GM23338 (cell line): ENCODE measurements at places on chromosomes 7 and 10. TPM values are rescaled to one million over a fixed set of nuclear protein-coding genes. Genes with fewer than 3 reads are reported as not detected.
A peak's percentile ranks its signal among the peaks of the same experiment; 100 is the strongest.

DNA sequence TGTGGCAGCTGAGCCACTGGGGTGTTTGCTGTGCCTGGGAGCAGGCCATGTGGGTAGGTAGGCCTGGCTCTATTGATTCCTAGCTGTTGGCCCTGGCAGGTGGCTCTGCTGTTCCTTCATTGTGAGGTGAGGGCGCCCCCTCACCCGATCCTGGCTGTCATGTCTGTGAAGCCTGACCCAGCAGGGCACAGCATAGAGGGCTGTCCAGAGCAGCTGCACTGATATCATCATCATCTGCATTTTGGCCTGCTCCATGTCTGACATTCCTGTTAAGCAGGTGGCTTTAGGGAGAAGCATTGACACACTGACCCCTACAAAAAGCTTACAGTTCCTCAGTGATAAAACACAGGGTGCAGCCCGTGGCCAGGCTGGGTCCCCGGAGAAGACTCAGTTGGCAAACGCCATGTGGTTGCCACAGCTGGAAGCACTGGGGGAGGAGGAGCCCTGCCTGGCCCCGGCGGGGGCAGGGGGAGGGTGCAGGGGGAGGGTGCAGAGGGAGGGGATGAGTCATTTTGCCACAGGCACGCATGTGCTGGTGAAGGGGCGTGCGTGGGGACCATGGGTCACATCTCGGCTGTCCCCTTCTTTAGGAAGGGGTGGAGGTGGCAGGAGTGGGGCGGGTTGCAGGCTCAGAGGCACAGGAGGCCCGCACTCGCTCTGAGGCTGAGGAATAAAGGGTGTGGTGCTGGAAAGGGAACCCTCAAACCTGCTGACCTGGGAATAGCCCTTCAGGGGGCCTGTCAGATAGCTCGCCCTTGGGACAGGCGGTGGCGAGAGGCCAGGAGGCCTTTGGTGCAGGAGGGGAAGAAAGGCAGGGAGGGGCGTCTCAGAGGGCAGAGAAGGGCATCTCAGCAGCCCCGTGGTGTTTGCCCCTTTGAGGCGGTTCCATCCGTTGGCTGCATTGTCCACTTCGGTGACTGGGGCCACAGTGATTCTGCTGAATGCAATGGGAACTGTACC is 31.6 kb downstream of the IKZF1 start:
- DNase-seq = no peak

The GRID1 gene
- 0.14 and 0.82 TPM in 2 replicates for total RNA-seq

DNA sequence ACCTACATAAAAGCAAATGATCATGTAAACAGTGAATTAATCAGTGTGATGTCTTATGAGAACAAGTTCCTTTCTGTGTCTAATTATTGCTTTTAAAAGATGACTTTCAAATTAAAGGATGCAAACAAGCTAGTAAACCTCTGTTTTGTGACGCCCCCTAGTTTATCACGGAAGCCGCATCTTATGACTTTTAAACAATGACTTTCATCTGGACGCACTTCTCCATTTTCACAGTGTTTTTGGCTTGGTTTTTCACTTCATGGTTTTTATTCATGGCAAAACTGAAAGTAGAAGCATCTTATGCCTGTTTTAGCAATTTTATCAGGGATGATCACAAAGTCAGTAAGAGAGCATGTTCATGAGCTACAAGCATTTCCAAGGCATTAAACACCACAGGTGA is 35.0 kb downstream of the ITGA8 start:
- DNase-seq = no peak

GRCh38 chr7:123608991-123609882 is 7.6 kb downstream of the ASB15 start:
- DNase-seq = no peak

DNA sequence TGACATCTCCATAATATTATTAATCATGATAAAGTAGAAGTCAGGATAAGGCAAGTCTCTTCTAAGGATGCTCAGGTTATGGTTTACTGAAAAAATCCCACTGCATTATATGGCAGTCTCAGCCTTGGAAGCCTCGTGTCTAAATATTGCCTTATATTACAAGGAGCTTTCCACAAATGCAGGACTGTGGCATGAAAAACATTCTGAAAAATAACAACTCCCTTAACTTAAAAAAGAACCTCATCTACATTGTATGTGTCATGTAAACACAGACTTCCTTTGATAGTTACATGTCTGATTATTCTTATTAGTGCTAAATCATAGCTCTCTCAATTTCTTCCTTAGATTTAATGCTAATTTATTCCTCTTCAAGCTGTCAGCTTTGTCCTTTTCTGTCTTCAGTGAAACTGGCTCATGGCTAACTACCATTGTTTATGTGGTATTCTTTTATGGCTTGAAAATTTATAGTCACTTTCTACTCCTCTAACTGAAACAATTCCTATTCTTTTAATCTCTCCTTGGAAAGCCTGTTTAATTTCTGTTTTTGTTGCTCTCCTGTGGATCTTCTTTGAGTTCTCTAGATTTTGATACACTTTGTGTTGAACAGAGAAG is 156.1 kb downstream of the KIF20B start:
- no peak for DNase-seq

GRCh38 chr10:76942628-76943416 is 694.8 kb downstream of the KCNMA1 start:
- no peak for DNase-seq

- DNase-seq = no peak
Measured at GRCh38 chr7:57449904-57450303, at the start of gene ZNF716. TSS of gene ZNF716 (plus strand) at chr7:57450177. CDS start at chr7:57450289, 112 bp downstream.

GRCh38 chr10:90998733-90999511 is 78.0 kb upstream of the ANKRD1 start:
- no peak for DNase-seq

DNA sequence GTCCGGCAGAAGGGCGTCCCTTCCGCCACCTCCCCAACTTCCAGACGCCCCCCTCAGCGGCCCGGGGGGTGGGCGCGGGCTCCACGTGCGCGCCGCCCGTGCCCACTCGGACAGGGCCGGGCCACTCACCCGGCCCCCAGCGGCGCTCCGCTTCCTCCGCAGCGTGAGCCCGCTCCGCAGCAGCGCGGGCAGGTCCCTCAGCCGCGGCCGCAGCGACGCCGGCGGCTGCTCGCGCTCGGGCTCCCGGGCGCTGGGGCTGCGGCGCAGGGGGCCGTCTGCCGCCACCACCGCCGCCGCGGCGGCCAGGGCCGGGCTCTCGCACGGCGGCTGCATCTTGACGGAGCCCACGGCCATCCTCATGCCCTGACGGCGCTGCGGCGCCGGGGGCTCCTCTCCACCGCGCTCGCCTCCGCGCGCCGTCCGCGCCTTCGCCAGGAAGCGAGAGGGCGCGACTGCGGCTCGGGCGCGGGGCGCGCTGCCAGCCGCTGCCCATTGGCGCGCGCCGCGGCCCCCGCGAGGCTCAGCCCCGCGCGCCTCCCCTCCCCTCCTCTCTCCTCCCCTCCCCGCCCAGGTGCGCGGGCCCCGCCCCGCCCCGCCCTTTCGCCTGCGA is at the start of gene RAPGEF5:
Gene RAPGEF5, minus strand, starts transcription at position 454 of the 610 bp plus-strand sequence. Its CDS starts 94 bp downstream, at position 360.
- peak; percentile 68 for DNase-seq

The ATP6V0A4 gene
- 0.35 and 1.3 TPM in 2 replicates for total RNA-seq

- DNase-seq = no peak
Measured at GRCh38 chr7:51123322-51124019, 193.1 kb downstream of the COBL start.

- no peak for DNase-seq
Measured at GRCh38 chr7:65390588-65390987, 16.9 kb downstream of the ZNF92 start.

DNA sequence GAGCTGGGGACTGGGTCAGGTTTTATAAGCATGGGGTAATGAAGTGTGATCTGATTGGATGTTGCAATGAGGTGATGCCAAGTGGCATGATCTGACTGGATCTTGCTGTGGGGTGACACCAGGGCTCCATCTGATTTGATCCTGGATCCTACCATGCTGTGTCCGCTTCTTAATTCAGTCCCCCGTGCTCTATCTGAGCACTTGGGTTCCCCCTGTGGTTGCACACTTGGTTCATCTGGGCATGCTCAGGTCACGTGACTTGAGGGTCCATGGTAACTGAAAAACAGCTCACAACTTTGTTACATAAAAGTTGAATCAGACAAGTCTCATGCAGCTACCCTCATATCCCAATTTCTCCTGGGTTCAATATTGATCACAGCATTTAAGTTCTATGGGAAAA is 448.6 kb upstream of the NRP1 start:
- no peak for DNase-seq

DNA sequence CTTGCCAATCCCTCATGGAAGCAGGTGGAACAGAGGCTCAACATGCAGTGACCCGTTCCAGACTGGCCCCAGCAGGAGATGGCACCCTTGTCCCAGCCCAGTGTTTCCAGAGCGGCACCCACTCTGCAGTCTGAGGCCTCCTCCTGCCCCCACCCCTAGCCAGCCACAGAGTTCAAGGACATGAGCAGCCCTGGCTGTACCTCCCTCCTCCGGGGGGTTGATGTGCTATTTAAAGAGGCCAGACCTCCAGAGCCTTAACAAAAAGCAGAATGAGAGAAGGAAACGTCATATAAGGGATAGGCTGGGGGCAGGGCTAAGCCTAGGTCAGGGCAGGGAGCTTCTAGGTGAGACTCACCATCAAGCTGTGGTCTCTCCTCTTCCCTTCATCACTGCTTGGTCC is 115.7 kb upstream of the NANOS1 start:
- no peak for DNase-seq

The TMEM196 gene
- total RNA-seq = not detected in 2 replicates

The ATG9B gene
- total RNA-seq = 1.2 and 2.2 TPM in 2 replicates

The SPAM1 gene
- total RNA-seq = not detected in 2 replicates

DNA sequence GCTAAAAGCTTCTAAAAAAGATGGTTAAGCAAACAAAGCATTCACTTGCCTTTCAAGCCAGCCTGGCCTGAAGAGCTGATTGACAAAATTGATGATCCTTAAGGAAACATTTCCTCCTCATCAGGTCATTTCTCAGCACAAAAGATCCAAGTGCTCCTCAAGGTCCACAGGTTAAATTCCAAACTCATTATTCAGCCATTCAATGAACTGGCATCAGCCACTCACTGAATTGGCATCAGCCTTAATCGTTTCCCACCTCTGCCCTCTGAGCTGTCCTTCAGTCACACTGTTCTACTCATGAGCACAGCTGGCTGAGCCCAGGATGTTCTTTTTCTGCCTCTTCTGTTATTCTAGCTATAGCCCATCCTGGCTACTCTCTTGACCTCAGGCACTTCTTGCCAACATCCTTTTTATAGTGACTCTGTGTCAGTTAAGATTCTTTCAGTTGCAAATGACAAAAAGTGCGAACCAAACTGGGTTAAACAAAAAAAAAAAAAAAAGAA is 147.5 kb downstream of the RAB11FIP2 start:
- no peak for DNase-seq

The SPDYE1 gene
- not detected in 2 replicates for total RNA-seq

GRCh38 chr7:122425731-122426130 is 121.2 kb upstream of the FEZF1 start:
- DNase-seq = no peak

The C10orf53 gene
- not detected in 2 replicates for total RNA-seq

The SVIL gene
- 7.8 and 8.8 TPM in 2 replicates for total RNA-seq

The CHAT gene
- total RNA-seq = not detected in 2 replicates

- peak; percentile 40 for DNase-seq
Measured at GRCh38 chr7:30348083-30348560, 63.7 kb downstream of the ZNRF2 start.

GRCh38 chr10:72689660-72690059 is 2.3 kb upstream of the MCU start:
- no peak for DNase-seq

- no peak for DNase-seq
Measured at GRCh38 chr7:4169455-4169854, 512.6 kb upstream of the FOXK1 start.

The SH2D4B gene
- total RNA-seq = not detected in 2 replicates

- DNase-seq = no peak
Measured at GRCh38 chr7:45591101-45591906, 17.1 kb downstream of the ADCY1 start.

The KAZALD1 gene
- 1.2 and 1.3 TPM in 2 replicates for total RNA-seq

The NPY4R gene
- total RNA-seq = not detected in 2 replicates

DNA sequence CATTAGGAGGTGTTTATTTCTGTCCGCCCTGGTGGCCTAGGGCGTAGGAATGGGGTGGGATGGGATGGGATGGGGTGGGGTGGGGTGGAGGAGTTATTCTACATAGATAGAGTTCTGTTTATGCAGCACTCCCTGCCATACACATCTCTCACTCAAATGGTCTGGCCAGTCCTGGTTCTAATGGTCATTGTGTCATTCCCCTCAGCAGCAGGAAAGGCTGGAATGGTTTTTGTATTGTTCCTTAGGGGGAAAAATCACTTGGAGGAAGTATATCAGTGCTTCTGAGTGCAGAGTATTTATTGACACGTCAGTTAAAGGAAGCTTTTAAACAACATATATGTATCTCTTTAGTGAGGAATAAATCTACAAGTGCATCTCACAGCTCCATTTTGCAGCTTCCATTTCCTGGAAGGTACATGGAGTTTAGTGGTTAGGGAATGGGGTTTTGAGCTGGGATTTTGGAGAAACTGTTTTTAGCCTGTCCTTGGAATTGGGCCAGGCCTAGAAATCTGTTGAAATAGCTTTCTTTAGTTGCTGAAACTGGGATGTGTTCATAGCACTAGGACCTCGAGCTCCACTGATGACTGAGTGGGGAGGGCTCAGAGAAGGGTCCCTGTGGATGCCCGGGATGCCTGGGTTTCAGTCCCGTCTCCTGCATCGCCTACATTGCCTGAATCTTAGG is 8.3 kb downstream of the TSPAN14 start:
- DNase-seq = no peak

The SPDYE9 gene
- not detected in 2 replicates for total RNA-seq

DNA sequence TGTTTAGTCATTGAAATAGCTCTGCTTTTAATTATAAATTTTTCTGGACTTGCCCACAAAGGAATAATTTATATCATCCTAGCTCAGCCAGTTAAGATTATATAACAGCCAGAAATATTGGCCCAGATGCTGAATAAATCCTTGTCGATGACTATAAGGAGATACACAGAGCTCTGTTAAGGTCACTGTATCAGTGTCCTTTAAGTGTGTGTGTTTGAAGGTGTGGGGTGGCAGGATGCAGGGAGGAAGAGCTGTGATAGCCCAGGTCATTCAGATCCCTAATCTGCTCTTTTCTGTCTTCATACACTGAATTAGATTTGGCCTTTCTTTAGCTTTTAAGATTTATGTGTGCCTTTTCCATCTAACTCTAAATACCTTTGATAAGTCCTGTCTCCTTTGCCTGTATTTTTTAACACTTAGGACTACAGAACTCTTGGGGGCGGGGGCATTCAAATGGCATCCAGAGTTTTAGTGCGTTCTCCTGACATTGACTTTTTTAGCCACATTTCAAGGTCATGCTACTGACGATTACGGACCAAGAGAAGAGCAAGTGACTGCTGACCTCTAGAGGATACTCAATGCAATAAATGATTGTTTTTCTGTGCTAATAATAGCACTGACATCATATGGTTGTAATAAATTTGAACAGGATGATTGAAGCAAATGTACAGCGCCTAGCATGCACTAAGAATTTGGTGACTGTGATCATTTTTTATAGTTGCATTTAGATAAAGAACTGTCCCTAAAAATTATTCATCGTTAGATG is 172.3 kb downstream of the CACNB2 start:
- DNase-seq = peak; percentile 71
